Activated T-helper 9 cell treated with anti-CD3 and anti-CD28 coated beads, Interleukin-2, amount 50 U/mL, for 16 hours (primary cell): ENCODE measurements at places on chromosomes 2 and 18.
A peak's percentile ranks its signal among the peaks of the same experiment; 100 is the strongest.

DNA sequence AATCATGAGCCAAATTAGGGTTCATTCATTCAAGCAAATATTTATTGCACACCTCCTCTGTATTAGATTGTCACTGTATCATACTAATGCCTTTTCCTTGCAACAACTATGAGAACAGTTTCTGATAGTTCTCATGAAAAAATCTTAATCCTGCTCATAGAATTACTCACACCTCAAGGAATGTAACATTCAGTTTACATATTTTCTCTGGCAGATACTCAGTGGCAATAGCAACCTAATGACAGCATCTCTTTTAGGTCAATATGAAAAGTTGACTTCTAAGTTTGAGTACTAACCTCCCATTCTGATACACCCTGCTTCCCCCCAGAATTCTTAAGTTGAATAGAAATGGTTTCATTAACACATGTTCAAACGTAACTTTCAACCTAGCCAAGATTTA, 132.0 kb downstream of the VWC2L start:
- no peak for DNase-seq

- no peak for DNase-seq
Observed at GRCh38 chr2:133333181-133333580, 235.1 kb downstream of the NCKAP5 start.

- no peak for DNase-seq
Observed at GRCh38 chr2:236782938-236783337, 213.3 kb downstream of the ACKR3 start.

DNA sequence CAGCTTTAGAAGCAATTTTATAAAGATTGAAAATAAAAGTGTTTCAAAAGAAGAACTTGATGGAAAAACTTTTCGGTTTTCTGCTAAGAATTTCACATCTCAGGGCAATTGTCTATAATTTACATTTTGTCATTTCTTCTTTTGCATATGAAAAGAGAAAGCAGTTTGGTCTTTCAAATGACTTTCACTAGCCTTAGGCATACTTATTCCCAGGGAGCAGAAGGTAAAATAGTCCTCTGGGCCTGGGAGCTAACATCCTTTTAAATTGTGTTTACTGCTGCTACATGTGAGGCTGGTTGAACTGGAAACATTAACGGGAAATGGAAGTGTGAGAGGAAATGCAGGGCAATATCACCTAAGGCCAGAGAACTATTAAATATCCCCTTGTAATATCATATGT, 37.1 kb downstream of the MYO3B start:
- DNase-seq: no peak

DNA sequence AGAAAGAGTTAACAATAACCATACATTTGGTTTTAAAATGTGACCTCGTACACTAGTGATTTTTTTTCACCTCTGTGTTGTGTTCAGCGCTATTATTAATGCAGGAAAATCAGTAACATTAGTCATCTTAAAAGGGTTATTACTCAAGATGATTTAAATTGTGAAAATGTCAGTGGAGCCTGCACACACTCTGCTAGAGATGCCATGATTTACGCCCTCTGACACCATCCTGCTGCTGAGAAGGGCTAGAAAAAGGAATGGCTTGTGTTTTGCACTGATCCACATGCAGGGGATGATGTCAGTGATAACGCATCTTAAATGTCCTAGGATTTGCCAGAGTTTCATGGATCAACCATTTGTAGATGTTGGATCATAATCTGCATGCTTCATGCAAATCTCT, 121.3 kb upstream of the BOD1L2 start:
- no peak for DNase-seq

DNA sequence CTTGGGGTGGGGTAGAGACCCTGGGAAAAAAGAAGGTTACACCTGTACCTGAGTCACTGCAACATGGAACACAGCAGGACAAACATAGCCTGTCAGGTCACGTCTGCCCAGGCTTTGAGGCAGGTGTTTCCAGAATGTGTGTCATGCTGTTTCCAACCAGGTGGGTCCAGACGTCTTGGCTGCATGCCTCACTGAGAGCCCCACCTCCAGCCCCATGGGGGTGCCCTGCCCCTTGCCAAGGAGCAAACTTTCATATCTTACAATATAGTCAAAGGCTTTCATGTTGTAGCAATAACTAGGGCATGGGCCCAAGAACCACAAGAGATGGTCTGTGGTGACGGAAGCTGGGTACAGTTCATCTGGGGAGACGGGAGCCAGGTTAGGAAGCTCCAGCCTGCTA, 499.7 kb downstream of the BCL11A start:
- no peak for DNase-seq

- no peak for DNase-seq
Observed at GRCh38 chr2:222837643-222838056, 23.2 kb upstream of the ACSL3 start.

GRCh38 chr2:73091164-73091563, 19.7 kb upstream of the SFXN5 start:
- no peak for DNase-seq

- no peak for DNase-seq
Observed at GRCh38 chr2:49102146-49102545, 52.2 kb downstream of the FSHR start.

DNA sequence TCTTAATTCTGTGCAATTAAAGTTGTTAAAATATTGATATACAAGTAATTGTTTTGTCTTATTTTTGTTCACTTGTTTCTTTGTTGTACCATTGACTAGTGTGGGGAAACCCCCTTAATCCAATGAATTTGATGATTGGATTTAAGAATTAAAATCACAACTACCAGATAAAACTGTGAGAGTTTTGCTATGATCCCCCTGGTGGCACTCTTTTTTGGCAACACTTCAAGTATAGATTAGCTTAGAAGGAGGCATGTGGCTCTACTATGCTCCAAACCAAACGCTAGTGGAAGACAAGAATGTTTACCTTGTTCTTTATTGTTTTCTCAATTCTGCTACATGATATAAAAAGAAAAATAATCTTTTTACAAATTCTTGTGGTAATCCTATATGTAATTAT, 477.8 kb upstream of the ETAA1 start:
- no peak for DNase-seq

- no peak for DNase-seq
Observed at GRCh38 chr2:99940963-99941362, 201.4 kb downstream of the AFF3 start.

- no peak for DNase-seq
Observed at GRCh38 chr2:112839407-112840067, 3.0 kb upstream of the IL1B start.

DNA sequence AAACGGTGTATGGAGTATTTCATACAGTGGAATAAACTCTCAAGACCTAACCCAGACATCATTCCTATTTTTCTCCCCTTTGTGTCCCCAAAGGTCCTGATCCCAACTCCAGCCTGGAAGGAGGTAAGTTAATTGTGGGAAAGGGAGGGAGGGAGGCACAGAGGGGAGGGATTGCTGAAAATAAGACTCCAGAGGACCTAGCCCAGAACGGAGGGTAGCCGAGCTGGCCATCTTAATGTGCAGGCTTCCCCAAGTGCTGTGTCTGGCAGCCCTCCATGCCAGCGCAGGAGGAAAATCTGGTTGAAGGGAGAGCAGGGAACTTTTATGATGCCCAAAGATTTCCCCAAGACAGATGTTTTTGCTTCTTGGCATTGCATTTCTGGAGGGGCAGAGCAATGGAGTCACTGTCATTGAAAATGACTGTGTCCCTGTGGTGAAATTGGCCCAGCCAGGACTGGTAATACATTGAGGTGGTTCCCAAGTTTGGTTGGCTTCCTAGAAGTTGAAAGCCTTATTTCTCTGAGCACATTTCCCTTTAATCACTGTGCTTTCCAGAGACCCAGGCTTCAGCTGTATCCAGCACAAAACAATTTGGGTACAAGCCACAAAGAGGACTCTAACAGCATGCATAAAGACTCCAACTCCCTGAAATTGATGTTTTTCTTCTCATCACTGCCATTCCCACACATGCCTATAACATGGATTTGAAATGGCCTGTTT, 202.7 kb downstream of the AGPS start:
- DNase-seq: no peak

DNA sequence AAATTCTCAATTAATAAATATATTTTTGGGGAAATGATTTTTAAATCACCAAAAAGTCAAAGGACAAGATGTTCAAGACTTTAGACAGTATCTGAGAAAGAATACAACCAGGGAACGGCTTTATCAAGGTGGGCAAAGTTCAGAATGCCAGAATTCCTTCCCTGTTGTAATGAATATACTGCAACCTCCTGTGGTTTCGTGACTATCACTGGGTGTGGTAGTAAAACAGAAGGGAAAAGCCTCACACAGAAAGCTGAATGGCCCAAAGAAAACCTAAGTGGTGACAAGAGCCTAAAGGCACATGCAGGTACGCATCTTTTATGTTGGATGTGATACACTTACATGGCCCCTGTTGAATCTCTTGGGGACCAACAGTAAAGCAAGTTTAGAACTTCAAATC, 37.1 kb downstream of the MBD2 start:
- DNase-seq: no peak

DNA sequence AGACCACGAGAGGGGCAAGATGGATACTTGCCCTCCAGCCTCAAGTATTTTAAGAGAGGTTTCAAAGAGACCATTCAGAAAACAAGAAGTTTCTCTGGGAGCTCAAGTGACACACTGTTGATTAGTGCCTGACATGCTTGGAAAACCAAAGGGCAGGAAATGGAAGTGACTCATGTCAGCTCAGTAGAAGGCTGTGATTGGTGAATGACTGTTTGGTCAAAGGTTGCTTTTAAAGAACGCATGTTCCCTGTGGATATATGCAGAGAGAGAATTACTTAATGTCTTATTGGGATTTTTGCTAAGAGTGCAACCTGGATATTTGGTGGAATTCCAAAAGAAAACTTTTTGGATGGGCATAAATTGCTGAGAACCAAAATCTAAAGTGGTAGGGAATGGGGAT, 549.9 kb downstream of the XIRP2 start:
- DNase-seq: no peak

GRCh38 chr2:118909191-118909590, 32.8 kb upstream of the MARCO start:
- no peak for DNase-seq

DNA sequence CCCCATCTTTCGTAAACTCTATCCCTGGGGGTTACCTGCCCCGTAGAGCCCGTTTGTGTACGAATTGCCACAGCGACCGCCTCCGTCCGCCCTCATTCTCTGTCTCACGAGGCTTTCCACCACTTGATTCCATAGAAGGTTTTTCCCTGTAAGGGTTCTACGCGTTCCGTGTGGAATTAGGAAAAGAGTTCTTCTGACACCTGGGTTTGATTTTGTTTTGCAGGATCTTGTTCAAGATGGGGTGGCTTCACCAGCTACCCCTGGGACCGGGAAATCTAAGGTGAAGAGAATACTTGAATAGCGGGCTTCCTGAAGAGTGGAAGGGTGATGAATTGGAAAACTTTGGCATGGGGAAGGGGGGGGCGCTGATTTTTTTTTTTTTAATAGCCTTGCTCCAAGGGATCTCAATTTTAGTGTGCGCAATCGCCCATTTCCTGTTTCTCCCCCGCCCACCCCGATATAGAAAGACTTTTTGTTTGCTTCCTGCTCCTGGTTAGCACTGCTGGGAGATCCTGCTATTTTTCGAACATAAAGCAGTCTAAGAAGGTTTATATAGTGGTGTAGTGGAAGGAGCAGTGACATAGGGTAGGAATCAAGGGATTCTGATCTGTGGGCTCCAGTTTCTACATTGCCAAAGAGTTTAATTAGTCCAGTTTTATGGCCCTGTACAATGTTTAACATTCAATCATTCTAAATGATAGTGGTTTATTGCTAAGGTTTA, 564 bp downstream of the GCC2 start:
- no peak for DNase-seq

- peak; percentile 54 for DNase-seq
Observed at GRCh38 chr2:68837164-68837860, 33.9 kb downstream of the BMP10 start.

- DNase-seq: peak; percentile 5
Observed at GRCh38 chr2:101223814-101224231, 28.9 kb upstream of the CNOT11 start.

GRCh38 chr2:72023678-72024390, 123.8 kb downstream of the CYP26B1 start:
- DNase-seq: no peak

GRCh38 chr2:107412981-107413380, 413.7 kb upstream of the RGPD4 start:
- no peak for DNase-seq

DNA sequence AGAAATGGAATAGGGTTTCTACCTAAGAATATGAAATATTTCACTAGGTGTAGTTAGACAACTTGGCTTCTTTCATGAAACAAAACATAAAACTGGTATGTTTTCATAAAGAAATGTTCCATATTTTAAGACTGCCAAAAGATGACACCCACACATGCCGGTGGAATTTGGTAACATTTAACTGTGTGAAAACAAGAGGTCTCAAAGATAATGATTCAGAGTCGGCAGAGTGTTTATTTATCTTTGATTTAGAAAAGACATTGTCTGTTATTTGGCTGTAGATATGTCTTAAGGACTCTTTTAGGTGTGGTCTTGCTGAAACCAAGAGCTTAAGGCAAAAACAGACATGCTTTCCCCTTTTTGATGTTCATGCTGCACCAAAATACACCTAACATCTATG, 63.5 kb upstream of the FN1 start:
- DNase-seq: no peak

GRCh38 chr2:15278296-15278695, 282.8 kb downstream of the NBAS start:
- no peak for DNase-seq

DNA sequence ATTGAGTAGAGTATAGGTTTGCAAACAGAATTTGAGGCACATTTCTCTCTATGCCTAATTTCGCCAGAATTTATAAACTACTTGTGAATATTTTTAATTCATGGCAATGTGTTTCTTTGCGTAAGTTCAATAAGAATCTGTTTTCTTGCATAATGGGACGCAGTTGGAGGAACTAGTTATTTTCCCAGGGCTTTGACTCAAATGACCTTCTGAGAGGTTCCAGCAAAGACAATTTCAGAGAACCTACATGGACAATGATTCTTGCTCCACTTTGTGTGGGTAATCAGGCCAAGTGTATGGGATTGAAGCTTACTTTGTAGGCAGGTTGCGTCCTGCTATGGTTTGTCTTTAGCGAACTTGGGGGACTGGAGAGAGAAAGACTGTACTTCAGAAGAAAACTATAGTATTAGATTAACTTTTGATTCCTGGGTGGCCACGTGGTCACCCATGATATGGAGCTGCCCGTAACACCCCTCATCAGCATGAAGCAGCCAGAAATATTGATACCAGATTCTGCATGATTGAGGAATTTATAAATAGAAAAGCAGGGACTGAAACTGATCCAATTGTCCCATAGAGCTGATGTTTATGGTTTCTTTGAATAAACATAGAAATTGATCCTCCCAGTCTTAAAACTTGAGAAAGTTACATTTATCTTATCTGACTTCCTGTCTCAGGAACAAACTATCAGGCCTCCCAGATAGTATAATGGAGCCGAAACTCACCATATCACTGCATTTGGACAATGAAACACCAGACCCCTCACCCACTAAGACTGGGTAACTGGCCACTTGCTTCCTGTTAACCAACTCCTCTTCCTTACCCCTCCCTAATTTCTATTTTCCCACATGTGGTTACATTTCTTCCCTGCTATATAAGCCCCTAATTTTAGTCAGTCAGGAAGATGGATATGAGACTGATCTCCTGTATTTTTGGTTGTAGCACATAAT, 815.3 kb upstream of the HS6ST1 start:
- no peak for DNase-seq

GRCh38 chr18:61791031-61791430, 101.8 kb downstream of the RNF152 start:
- DNase-seq: no peak

GRCh38 chr2:231058761-231059550, 2.3 kb downstream of the PSMD1 start:
- no peak for DNase-seq
